ENCODE measurements at places on chromosomes 4 and X.

DNA sequence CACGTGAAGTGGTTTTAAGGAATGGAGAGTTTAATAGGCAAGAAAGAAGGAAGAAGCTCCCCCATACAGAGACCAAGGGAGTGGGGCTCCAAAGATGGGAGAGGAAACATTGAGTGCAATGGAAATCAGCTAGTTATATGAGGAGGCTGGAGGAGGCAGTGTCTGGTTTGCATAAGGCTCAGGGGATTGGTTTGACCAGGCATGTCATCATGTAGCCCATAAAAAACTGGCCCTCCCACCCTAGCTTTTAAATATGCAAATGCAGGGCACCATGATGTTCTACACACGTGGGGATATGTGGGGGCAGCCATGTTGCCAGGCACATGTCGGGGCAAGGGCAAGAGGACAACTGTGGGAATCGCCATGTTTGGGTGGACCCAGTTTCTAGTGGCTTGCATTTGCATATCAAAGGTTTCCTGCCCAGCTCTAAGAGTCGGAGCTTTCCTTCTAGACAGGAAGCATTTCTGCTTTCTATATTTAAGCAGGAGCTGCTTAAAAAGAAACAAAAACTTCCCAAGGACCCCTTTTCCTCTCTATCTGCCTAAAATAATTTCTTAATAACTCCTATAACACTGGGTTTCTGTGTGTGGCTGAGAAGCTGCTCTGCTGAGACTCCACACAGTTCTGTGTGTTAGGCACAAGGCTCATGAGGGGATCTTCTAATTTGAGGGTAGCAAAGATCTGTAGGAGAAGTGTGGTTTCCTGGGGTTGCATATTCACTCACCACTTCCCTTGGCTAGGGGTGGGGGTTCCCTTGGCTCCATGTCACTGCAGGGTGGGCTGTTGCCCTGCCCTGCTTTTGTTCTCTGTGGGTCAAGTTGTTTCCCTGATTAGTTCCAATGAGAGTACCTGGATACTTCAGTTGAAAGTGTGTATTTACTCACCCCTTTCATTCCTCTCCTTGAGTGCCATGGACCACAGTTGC lies 113.5 kb downstream of the VSIG4 start:
- DNase-seq, result no peak

DNA sequence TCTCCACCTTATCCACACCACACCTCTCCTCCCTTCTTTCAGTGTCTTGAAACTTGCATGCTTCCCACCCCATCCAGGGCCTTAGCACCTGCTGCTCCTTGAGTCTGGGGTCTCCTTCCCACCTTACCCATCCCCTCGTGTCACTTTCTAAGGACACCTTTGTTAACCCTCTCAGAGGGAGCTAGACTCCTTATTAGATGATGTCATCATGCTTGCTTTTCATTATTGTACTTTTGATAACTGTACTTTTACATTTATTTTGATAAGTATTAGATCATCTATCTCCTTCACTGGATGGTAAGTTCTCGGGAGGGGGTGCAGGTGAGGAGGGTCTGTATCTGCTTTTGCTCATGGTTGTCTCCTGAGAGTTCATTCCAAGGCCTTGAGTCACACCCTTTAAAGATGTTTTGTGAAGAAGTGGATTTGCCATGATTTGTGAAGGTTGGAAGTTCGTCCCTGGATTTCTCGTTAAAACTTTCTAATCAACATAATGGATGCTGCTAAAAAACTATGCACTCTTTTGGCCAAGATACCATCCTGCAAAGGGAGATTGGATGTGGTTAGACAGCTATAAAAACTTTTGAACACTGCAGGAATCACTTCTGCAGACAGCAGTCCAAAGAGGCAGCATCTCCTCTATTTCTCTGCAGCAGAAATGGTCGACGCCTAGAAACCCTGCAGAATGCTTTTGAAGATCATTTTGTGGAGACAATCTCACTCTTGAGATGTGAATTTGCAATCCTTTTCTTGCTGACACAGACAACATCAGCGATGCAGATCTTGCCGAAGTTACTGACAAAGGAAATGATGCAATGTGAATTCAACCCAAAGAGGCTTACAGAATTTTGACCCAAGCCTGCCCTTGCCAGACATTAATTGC lies 69.6 kb downstream of the ENPP6 start:
- DNase-seq, result no peak

DNA sequence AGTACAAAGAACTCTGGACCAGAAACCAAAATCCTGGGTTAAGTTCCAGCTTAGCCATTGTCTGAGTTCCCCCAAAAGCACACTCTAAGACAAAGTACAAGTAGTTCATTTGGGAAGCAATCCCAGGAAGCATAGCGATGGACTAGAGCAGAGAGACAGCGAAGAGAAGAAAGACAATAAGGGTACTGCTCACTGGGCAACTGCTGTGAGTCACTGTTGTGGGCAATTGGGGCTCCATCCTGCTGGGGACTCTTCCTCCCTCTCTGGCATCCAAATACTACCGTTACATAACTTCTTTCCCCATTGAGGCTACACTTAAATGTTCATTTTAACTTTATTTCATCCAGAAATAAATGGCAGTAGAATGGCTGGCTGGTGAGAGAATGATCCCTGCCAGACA lies 14.1 kb downstream of the SRPX start:
- DNase-seq, result peak; percentile 36

DNA sequence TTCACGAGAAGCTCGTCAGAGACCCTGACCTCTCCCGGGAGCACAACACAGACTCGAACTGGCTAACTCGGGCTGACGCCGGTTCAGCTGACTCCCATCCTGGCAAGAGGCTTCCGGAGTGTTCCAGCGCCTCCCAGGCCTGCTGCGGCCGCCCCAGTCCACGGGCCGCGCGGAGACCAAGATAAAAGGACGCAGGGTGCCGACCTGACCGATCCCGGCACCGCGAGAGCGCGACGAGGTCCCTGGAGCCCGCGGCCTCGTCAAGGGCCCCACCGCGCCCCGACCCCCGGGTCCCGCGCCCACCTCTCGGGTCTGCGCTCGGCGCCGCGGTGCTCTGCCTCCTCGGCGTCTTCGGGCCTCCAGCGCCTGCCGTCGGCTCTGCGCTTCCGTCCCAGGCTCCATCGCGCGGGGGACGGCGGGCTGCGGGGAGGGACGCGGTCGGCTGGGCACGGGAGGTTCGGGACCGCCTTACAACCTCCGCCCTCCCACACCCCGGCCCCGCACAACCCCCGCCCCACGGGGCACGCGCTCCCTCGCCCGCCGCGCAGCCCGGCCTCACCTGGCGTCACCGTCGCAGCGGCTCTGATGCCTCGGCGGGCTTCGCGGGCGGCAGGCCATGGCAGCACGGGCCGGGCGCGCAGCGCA lies 426 bp downstream of the SLBP start:
- DNase-seq, result peak; percentile 61

GRCh38 chrX:154458116-154458953 lies at the start of gene PLXNA3:
Gene PLXNA3 (plus strand): TSS chrX:154458281. CDS start chrX:154460184, 1,903 bp downstream.
- DNase-seq, result peak; percentile 48

DNA sequence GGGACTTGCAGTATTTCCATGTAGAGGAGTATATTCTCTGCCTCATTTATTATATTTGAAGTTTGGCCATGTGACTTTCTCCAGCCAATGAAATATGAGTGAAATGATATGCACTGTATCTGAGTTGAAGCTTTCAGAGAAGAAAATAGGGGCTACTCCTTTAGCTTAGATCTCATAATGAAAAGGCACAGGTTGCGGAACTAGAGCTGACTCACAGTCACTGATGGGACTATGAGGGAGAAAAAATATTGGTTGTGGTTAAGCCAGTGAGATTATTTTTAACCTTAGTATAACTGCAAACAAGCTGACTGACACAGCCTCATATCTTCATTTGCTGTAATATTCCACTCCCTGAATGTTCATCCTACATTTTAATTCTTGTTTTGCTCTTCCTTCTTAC lies 1104.3 kb downstream of the RPA4 start:
- DNase-seq, result no peak

- DNase-seq, result peak; percentile 82
These were observed 1646.9 kb upstream of the ADGRL3 start for GRCh38 chr4:59553063-59553720.

GRCh38 chr4:8502836-8503585 lies 62.4 kb downstream of the TRMT44 start:
- no peak for DNase-seq

DNA sequence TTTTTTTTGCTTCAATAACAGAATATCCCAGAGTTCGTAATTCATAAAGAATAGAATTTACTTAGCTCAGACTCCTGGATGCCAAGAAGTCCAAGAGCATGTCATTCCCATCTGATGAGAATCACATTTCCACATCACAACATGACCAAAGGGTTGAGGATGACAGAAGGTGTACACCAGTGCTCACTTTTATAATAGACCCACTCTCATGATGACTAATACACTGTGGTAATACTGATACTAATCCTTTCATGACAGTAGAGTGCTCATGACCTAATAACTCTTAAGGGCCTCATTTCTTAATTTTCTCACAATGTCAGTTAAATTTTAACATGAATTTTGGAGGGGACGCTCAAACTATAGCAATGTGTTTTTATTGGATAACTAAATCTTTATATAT lies 69.2 kb downstream of the ZNF732 start:
- no peak for DNase-seq

- DNase-seq, result peak; percentile 18
These were observed 148.8 kb downstream of the MGST2 start for GRCh38 chr4:139814323-139815015.

DNA sequence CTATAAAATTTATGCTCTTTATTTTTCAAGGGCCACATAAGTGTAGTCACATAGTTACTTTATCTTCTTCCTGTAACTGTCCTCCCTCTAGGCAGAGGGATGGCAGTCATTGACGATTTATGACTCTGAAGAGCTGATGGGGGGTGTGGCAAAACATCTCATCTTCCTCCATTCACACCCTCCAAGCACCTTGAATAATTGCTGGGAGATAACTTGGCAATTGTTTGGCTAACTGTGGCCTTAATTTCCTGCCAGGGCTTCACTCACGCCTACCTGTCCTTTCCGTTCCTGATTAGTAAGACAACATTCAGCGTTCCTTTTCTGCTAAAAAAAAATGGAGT lies 329.2 kb downstream of the ARHGAP10 start:
- DNase-seq, result no peak

GRCh38 chrX:9396930-9397329 lies 67.9 kb upstream of the TBL1X start:
- no peak for DNase-seq

DNA sequence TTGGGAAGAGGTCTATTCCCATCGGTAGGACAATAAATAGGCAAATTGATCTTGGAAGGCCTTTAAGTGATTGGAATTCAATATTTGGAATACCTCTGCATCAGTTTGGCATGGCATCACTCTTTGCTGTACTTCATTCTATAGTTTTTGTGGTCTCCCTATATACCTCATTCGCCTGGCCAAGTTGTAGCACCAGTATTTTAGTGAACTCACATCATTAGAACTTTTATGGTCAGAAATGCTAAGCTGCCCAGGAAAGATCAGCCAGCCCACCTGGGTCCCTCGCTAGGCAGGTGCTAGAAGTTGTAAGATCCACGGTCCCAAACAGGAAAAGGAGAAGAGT lies 40.3 kb downstream of the ZCCHC13 start:
- DNase-seq, result no peak

GRCh38 chr4:171812665-171813525 lies at the start of gene GALNTL6:
Gene GALNTL6 (plus strand): TSS chr4:171813404.
- no peak for DNase-seq

DNA sequence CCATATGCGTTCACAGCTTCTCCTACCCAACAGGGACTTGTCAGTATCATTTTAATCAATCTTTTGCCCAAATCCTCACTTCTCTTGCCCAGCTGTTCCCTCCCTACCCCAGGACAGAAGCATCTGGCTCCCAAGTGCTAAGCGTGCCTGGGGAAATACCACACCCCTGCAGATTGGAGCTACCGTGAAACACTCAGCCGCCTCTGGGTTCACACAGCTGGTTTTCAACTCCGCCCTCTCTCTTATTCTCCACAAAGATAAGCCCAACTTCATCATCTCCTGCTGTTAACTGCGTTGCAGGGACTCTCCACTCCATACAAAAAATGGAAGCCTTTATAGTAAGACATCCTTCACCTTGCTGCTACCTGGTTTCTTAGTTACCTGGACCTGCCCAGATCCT lies 147.3 kb upstream of the FTHL17 start:
- DNase-seq, result no peak

DNA sequence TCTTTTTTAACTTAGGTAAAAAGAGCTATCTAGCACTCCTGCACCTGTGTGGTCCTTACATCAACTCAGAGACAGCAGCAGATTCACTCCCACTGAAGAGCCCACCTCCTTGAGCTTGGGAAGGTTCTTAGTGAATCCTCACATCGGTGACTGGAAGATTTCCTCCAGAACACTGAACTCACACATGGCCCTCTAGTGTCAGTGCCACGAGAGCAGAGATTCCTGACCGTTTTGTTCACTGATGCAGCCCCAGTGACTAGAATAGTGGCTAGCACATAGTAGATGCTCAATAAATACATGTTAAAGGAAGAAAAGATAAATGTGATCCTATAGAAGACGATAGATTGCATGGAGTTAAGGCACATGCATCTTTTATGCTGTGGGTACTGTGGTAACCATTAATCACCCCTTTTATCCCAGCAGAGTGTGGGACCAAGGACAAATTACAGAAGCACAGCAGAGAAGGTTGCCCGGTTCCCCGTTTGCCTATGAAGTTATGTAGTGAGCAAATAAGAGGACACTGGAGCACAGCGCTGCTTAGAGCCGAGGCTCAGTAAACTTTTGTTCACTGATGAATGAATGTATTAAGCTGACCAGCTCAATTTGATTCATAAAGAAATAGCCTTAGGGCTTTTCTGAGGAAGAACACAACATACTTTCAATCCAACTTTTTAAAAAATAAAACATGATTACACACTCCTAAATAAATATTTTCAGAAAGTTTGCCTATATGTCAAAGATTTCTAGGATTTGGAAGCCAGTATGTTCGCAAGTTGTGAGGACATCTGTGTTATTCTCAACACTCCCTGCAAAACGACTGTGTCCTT lies 8.7 kb downstream of the GASK1B start:
- DNase-seq, result no peak
